LHCN-M2 (cell line): ENCODE measurements at places on chromosomes 3 and 15. TPM values are rescaled to one million over a fixed set of nuclear protein-coding genes. Genes with fewer than 3 reads are reported as not detected.

OSTN gene
- total RNA-seq, result 0.06 TPM in 1 of 2 replicates, not detected in the other

TMEM212 gene
- total RNA-seq, result not detected in 2 replicates

SERPINI2 gene
- not detected in 2 replicates for total RNA-seq

STRC gene
- total RNA-seq, result not detected in 2 replicates

GOLGA8G gene
- under 0.01 and 0.11 TPM in 2 replicates for total RNA-seq
